Foreskin keratinocyte (primary cell): ENCODE measurements at places on chromosomes 4 and X. TPM values are rescaled to one million over a fixed set of nuclear protein-coding genes. Genes with fewer than 3 reads are reported as not detected.

Gene ITGB1BP2
- 0.92 and 0.95 TPM in 2 replicates for total RNA-seq

Gene ADRA2C
- total RNA-seq = 0.04 and 0.10 TPM in 2 replicates

Gene SPACA5
- total RNA-seq = not detected in 2 replicates

Gene CYTL1
- total RNA-seq = 0.42 TPM in 1 of 2 replicates, not detected in the other

Gene AKAP4
- total RNA-seq = not detected in 2 replicates

Gene TRIM61
- total RNA-seq = 2.2 and 2.4 TPM in 2 replicates

Gene SUPT20HL2
- not detected in 2 replicates for total RNA-seq

Gene POF1B
- total RNA-seq = 10.2 and 10.6 TPM in 2 replicates

Gene SOX3
- total RNA-seq = not detected in 2 replicates

Gene C4orf54
- total RNA-seq = not detected in 2 replicates

Gene NIPAL1
- total RNA-seq = 16.2 and 17.0 TPM in 2 replicates

Gene SPANXA1
- total RNA-seq = not detected in 2 replicates

Gene PITX2
- 22.2 and 27.1 TPM in 2 replicates for total RNA-seq

Gene PLAC8
- 1.6 and 1.8 TPM in 2 replicates for total RNA-seq

Gene CNGA1
- 0.31 and 0.53 TPM in 2 replicates for total RNA-seq

Gene HSD17B13
- total RNA-seq = 0.04 TPM in 1 of 2 replicates, not detected in the other

Gene SLITRK2
- not detected in 2 replicates for total RNA-seq

Gene CRMP1
- not detected in 2 replicates for total RNA-seq

Gene PQBP1
- total RNA-seq = 53.0 and 75.5 TPM in 2 replicates

Gene ARMCX2
- 32.0 and 39.8 TPM in 2 replicates for total RNA-seq

Gene HOPX
- total RNA-seq = 4.5 and 8.1 TPM in 2 replicates

Gene TCEAL8
- total RNA-seq = 96.0 and 110 TPM in 2 replicates

Gene KLB
- 0.03 TPM in 1 of 2 replicates, not detected in the other for total RNA-seq

Gene STARD8
- total RNA-seq = 0.11 and 0.20 TPM in 2 replicates

Gene ITIH6
- total RNA-seq = not detected in 2 replicates

Gene SCRG1
- not detected in 2 replicates for total RNA-seq

Gene EVC2
- 7.5 TPM in 2 replicates for total RNA-seq

Gene XAGE1A
- total RNA-seq = not detected in 2 replicates

Gene PRDM5
- total RNA-seq = 9.0 and 10.9 TPM in 2 replicates

Gene ZNF518B
- 25.1 and 27.0 TPM in 2 replicates for total RNA-seq

Gene XAGE2
- total RNA-seq = not detected in 2 replicates

Gene MXRA5
- total RNA-seq = 5.5 and 7.9 TPM in 2 replicates

Gene SGMS2
- total RNA-seq = 31.5 and 35.4 TPM in 2 replicates

Gene IQCM
- not detected in 2 replicates for total RNA-seq

Gene SLC9A7
- total RNA-seq = 12.5 and 15.8 TPM in 2 replicates

Gene NAP1L3
- 0.11 and 0.61 TPM in 2 replicates for total RNA-seq

Gene G3BP2
- 136 and 138 TPM in 2 replicates for total RNA-seq

Gene NPY1R
- total RNA-seq = 0.04 and 0.17 TPM in 2 replicates

Gene BEX3
- total RNA-seq = 156 and 159 TPM in 2 replicates

Gene TLR3
- total RNA-seq = 5.2 and 6.9 TPM in 2 replicates

Gene MAGEB17
- total RNA-seq = not detected in 2 replicates

Gene TMPRSS11D
- total RNA-seq = 0.17 and 0.99 TPM in 2 replicates

Gene NAA11
- total RNA-seq = not detected in 2 replicates

Gene SPATA18
- total RNA-seq = 6.8 and 7.9 TPM in 2 replicates

Gene MAGEB6B
- total RNA-seq = not detected in 2 replicates

Gene USP17L24
- not detected in 2 replicates for total RNA-seq

Gene KIT
- total RNA-seq = not detected in 2 replicates

Gene SPANXN4
- not detected in 2 replicates for total RNA-seq

Gene VCX2
- not detected in 2 replicates for total RNA-seq
